Posterior cingulate gyrus (tissue), 11 donors: ENCODE measurements at places on chromosomes 12 and 14.

GRCh38 chr14:63295231-63295685, 23.5 kb downstream of the GPHB5 start:
- no peak for DNase-seq

DNA sequence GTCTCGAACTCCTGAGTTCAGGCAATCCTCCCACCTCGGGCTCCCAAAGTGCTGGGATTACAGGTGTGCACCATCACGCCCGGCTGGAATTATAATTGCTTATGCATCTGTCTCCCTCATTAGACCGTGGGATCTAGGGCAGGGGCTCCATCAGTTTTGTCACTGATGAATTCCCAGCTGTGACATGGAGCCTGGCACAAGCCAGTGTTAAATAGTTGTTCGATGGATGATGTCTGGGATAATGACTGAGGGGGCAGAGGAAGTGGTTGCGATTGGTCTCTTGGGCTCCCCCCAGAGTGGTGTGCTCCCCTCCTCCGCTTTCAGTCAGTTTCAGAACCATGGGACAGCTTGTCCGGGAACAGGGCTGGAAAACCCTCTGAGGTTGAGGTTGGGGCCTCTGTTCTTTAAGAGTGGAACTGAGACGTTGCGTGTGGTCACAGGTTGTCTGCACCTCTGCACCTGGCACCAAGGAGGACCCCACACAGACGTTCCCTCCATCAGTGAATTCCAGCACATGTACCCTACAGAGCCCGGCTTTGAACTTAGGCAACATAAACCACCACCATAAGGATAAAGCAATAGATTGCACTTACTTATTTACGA, 30.8 kb upstream of the BATF start:
- DNase-seq = no peak

DNA sequence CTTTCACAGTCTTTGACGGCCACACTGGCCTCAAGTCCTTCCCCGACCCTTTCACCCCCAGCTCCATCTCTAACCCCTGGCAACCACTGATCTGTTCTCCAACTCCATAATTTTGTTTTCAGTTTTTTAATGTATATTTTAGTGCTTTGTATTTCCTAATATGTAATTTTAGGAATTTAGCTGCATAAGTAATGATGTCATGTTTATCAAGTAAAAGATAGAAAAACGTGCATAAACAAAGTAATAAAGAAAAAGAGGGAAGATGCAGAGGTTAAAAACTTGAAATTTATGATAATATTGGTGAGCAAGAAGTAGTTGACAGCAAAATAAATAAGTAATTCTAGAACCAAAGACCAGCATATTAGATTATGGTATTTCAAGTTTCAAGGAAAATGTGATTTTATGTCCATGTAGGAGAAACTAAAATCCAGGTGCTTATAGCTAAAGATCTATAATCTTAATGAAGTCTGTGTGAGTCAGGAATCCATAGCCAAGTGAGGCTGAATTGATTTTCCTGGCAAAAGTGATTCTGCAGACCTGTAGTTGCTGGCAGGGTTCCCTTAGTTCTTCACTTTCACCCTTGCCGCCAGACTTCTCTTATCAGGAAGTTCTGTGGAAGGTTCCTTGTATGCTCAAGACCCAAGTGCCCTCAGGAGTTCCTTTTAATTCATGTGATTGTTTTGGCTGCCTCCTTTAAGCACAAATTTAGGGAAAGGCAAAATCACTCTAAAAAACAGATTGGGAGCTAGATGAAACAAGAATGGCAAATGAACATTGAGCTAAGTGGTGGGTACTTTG, 24.4 kb downstream of the FBXW8 start:
- no peak for DNase-seq

DNA sequence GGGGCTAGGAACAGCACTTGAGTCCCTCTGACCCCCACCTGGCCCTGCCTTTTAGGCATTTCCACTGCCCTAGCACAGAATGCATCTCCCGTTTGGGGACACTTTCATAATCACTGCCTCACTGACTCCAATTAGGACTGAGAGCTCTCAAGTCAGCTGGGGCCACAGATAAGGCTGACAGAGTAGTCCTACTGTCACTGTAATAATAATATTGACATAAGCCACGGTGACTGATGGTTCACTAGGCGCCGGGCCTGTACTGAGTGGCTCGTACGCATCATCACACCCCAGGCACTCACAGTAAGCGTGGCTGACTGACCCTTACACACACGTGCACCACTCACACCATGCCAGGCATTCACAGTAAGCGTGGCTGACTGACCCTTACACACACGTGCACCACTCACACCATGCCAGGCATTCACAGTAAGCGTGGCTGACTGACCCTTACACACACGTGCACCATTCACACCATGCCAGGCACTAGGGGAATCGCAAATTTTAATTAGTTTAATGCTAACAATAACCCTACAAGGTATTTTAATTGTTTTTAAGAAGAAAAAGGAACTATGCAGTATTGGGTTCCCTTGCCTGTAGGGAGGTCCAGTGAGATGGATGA, 87.7 kb downstream of the CHGA start:
- no peak for DNase-seq

GRCh38 chr14:71319666-71320065, 412.4 kb downstream of the PCNX1 start:
- no peak for DNase-seq

GRCh38 chr12:27436029-27436428, 10.5 kb upstream of the SMCO2 start:
- no peak for DNase-seq

DNA sequence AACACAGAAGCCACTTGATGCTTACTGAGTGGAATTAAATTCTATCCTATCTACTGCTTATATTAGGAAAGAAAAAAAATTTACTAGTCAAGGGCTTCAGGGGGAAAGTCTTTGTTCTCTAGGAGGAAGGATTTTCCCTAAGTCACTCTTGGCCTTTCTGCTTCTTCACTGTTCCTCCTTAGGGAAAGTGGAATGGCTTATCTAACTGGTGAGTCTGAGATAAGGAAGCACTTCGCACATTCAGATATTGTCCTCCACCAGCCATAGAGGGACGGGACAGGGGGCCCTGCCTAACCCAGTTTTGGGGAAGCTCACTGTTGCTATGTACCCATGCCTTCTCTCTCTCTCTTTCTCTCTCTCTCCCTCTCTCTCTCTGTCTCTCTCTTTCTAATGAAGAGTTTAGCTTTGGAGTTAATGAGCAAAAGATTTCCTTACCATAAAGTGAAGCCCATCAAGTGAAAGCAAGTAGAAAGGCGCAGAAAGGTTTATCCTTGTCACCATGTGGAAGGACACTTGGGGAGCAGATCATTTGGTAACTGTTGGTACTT, 450.6 kb downstream of the ZFP36L1 start:
- DNase-seq = no peak

DNA sequence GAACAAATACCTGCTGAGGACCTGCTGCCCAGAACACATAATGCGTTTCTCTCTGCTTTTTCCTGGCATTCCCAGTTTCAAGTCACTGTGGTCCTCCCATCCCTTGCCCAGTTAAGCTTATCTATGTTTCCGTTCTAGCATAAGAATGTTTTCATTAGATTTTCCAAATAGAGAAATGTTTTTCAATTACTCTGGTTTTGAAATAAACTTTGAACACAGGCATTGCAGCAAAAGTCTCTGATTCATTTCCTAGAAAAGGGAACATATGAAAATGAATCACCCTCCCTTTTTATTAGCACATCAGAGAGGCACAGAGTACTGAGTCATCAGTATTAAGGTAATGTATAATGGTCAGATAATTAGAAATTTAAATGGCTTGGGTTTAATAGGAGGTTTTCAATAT, 201.1 kb upstream of the TMEM260 start:
- no peak for DNase-seq

DNA sequence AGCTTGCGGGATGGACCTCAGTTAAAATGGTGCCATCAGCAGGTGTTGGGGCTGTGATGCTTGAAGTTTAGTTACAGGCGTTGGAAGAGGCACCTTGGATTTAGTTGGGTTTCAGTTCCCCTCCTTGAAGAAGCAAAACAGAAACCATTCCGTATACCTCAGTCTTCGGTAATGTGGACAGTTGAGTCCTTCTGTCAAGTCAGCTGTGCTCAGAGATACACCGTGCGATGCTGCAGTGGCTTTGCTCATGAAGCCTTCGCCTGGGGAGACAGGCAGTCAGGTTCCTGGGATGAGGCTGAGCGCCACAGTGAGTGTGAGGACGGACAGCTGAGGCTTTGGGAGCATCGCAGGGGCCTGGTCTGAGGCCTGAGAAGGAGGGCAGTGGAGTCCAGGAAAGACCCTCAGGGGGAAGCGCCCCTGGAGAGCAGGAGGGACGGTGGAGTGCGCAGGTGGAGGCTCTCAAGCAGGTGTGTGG, 7.4 kb downstream of the RAN start:
- no peak for DNase-seq

GRCh38 chr14:27390155-27390554, 792.3 kb upstream of the NOVA1 start:
- no peak for DNase-seq

DNA sequence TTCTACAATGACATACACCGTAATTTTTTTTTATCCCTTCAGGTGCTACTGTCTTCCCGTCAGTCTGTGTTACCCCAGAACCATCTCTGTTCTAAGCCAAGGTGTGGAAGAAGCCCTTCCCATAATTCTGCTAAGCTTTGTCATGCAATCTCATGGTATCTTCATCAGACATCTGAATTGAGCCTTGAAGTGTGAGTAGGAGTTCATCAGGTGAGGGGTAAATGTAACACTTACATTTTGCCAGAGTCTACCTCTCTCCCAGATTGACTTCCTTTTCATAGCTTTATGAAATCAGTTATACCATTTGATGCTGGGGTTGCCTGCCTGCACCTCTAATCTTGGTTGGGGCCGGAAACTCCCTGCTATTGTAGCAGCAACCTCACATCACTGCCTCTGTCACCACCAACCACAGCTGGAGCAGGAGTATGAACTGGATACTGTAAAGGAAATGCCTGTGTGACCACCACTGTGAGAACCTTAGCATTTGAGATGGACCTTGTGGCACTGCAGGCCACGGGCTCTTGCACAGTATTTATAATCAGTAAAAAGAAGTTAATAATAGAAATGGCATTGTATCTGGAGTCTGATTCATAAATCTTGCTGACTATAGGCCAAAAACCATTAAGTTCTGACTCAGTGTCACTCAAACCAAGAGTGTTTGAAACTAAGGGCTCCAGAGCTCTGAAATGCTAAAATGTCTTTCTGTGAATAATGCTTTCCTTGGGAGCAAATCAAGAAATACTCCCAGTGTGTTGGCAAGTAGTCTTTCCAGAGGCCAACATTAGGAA, 58.7 kb upstream of the STK38L start:
- DNase-seq = no peak

GRCh38 chr12:125247477-125247876, 182.2 kb downstream of the AACS start:
- no peak for DNase-seq

- DNase-seq = no peak
These were observed 142.0 kb upstream of the SYT10 start for GRCh38 chr12:33581613-33582122.

GRCh38 chr14:54712465-54713200, 145.7 kb downstream of the SAMD4A start:
- DNase-seq = no peak

GRCh38 chr14:32472076-32472475, 143.0 kb downstream of the AKAP6 start:
- DNase-seq = no peak

DNA sequence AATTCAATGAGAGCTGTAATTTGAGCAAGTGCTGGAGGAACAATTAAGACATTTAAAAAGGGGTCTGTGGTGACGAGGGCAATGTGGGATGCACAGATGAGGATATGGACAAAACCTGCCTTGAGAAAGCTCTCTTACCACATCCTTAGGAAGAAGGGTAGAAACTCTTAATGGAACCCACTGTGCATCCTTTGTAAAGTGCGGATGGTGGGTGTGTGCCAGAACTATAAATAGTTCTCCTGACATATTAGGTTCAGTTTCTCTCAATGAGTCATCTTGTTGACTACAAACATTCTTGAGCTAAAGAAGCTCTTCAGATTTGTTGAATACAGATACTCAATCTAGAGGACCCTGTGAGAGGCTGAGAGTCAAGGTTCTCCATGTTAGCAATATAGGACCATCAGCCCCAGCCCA, 106.1 kb upstream of the ANO4 start:
- DNase-seq = no peak

- DNase-seq = no peak
These were observed 11.3 kb downstream of the SAV1 start for GRCh38 chr14:50656776-50657175.

GRCh38 chr12:59076622-59077021, 156.3 kb upstream of the LRIG3 start:
- DNase-seq = no peak

GRCh38 chr14:37848985-37849621, 253.7 kb downstream of the TTC6 start:
- DNase-seq = no peak

DNA sequence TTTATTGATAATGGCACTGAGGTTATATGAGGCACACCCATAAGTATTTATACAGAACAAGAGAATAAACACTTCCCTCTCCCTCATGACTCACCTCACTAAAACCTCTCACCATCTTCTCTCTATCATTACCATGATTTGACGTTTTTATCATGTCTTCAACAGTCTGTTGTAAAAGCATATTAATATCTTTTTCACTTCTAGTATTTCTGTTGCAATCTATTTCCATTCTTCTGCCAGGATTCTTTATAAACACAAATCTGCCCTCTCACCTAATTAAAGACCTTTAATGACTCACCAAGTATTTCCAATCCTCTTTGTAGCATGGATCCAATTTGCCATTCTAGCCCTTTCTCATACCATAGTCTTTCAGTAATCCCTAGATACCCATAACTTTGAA, 527.7 kb downstream of the SLC16A7 start:
- DNase-seq = no peak

DNA sequence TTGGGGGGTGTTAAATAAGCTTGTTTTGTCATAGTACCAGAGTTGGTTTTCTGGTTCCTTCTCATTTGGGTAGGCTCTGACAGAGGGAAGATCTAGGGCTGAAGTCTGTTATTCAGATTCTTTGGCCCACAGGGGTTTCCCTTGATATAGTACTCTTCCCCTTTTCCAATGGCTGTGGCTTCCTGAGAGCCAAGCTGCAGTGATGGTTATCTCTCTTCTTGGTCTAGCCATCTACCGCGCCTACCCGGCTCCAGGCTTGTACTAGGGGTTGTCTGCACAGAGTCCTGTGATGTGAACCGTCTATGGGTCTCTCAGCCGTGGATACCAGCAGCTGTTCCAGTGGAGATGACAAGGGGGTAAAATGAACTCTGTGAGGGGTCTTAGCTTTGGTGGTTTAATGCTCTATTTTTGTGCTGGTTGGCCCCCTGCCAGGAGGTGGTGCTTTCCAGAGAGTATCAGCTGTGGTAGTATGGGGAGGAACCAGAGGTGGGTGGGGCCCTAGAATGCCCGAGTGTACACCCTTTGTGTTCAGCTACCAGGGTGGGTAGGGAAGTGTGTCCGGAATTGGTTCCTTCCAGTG, 209.7 kb downstream of the GPHN start:
- DNase-seq = no peak

GRCh38 chr14:71597287-71597920, 334.8 kb upstream of the RGS6 start:
- no peak for DNase-seq

- DNase-seq = no peak
These were observed 25.0 kb downstream of the IFT81 start for GRCh38 chr12:110149086-110149660.

DNA sequence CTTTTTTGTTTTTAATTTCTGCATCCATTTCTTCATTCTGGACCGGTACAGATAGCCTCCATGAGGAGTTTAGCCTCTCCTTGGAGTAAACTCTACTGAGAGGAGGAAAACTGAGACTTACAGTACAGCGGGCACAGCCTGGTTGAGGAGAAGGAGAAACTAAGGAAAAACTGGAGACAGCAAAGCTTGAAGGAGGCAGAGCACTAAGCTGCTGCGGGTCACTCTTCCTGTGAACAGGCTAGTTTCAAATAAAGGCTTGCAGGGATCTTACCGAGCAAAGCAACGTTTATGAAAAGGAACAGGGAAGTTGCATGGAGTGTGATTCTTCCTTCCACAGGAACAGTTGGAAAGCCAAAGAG, 348 bp upstream of the SSTR1 start:
- no peak for DNase-seq
